RWPE1 (cell line): ENCODE measurements at places on chromosomes 2 and 18.

GRCh38 chr2:236045251-236046235 lies 122.6 kb downstream of the GBX2 start:
- DNase-seq, result peak; percentile 53

DNA sequence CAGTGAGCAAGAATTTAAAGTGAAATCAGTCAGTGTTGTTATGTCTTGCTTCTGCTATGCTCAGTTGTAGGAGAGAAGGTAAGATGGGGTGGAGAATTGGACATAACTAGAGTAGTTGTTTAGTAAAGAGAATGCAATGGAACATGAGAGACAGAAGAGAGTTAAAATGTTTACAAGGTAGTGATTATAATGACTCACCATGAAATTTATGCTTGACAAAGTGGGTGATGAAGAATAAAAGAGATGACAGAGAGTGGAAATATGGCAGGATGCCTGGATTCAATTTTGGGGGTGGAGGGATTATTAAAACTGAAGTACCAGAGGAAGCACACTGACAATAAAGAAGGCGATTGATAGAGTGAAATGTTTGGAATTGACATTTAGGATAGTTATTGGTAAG lies 10.6 kb downstream of the SCG2 start:
- no peak for DNase-seq

GRCh38 chr2:119838179-119838578 lies 78.5 kb downstream of the PTPN4 start:
- DNase-seq, result no peak

GRCh38 chr18:43665105-43665788 lies 388.0 kb upstream of the SYT4 start:
- peak; percentile 1 for DNase-seq

DNA sequence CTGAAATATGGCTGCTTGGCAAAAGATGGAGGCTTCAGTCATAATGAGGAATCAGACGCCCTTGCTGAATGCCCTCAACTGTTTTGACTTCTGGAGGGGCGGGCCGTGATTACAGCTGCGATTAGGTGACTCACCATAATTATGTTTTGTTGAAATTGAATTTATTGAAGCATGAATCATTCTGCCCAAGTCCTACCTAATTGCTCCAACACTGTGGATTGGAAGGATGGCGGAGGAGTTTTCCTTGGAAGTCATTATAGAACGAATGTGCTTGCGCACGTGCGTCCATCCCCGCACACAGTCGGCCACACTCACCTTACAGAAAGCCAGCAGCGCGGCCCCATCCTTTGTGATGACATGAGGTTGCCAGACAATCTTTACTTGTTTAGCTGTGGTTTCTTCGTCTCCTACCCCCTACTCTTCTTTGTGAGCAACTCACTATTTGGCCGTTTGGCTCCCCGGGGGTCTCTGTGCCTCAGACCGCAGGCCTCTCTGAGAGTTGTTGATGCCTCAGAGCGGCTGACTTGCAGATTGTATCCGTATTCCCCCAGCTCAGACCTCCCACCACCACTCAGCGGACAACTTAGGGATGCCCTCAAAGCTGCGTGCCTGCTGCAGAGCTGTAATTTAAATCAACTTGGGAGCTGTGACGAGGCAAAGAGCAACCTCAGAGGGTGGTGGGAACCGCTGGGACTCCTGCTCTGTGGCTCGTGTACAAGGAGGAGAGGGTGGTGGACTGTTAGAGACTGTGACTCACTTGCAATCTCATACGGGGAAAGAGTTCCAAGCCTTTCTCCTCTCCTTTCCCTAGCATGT lies 513.4 kb downstream of the TNS1 start:
- peak; percentile 71 for DNase-seq

GRCh38 chr18:8260319-8260718 lies 348.9 kb upstream of the RAB12 start:
- DNase-seq, result no peak

DNA sequence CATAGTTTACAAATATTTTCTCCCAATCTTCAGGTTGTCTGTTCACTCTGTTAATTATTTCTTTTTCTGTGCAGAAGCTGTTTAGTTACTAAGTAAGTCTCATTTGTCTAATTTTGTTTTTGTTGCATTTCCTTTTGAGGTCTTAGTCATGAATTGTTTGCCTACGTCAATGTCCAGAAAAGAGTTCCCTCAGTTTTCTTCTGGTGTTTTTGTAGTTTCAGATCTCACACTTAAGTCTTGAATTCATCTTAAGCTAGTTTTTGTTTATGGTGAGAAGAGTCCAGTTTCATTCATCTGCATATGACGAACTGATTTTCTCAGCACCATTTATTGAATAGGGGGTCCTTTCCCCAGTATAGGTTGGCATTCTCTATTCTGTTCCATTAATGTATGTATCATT lies 1252.2 kb upstream of the TMEFF2 start:
- no peak for DNase-seq

GRCh38 chr2:177275040-177275742 lies 10.7 kb upstream of the NFE2L2 start:
- DNase-seq, result no peak

GRCh38 chr2:144143294-144144151 lies 376.4 kb downstream of the ZEB2 start:
- no peak for DNase-seq
